ENCODE measurements at places on chromosomes 7 and 10.

GRCh38 chr10:120782336-120782735 is 68.8 kb upstream of the WDR11 start:
- DNase-seq, result no peak

DNA sequence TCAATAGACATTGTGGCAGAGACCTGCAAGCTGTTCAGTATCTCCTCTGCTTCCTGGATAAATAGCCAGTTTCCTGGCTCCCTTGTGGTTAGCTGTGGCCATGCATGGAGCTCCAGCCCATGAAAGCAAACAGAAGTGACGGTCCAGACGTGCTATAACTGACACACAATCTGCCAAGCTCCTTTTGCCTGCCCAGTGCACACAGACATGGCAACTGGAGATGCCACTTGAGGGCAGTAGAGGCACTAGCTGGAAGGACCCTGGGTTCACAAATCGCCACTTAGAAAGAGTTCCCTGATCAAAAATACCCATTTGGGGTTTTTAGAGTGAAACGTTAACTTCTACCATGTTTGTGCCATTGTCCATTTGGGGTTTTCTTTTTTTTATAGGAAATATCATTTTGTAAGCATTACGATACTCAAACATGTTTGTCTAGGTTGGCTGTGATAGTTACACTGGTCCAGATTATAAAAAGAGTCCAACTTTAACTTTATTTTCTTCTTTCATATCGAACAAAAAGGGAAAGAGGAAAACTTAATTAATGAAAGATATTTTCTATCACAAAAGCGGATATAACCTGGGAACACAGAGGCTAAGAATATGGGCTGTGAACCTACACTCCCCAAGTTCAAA is 31.3 kb downstream of the KIN start:
- DNase-seq, result no peak

DNA sequence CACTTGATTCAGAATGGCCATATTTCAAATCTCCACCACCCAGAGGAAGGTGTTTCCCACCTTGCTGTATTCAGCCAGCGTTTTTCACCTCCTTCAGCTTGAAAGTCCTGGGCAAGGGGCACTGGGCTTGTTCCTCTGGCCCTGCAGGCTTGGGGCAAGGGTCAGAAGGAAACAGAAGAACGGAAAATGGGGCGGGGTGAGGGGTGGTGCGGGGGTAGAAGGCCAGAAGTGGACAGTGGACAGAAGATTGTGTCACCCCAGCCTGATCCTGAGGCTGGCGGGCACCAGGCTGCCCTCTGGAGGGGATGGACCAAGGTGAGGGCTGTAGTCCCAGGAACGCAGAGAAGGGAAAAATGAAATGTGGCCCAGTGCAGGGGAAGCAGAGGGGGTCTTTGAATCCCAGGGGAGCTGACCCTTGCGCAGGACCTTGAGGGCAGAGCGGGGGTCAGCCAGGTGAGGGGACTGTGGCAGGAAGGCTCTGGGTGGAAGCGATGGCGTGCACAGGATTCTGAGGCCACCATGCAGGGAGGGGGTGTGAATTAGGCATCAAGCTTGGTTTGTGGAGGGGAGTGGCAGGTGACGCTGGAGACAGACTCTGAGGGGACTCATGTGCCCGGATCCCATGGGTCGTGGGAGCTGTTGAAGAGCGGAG is 23.0 kb downstream of the TMEM120A start:
- no peak for DNase-seq

- no peak for DNase-seq
Measured at GRCh38 chr10:46240684-46241565, 45.9 kb upstream of the ANTXRL start.

- no peak for DNase-seq
Measured at GRCh38 chr7:45190406-45191165, 33.0 kb downstream of the RAMP3 start.

GRCh38 chr7:92762851-92763250 is 73.5 kb downstream of the CDK6 start:
- no peak for DNase-seq

GRCh38 chr7:79810916-79811315 is 323.7 kb upstream of the GNAI1 start:
- DNase-seq, result no peak

DNA sequence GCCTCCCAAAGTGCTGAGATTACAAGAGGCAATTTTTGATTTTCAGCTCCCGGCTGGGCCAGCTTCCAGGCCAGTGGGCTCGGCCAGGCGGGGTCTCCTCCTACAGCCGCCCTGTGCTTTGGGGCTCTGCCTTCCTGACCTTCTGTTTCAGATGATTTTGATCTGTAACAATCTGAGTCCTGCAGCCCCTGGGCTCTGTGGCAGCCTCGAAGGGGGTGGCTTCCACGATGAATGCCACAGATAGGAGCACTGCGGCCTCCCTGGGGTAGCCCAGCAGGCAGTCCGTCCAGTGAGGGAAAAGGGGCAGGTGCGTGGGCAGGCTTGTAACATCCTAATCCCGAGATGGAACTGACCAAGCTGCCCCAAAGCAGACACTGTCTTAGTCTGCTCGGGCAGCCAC is 177.5 kb downstream of the DNAJB6 start:
- no peak for DNase-seq

DNA sequence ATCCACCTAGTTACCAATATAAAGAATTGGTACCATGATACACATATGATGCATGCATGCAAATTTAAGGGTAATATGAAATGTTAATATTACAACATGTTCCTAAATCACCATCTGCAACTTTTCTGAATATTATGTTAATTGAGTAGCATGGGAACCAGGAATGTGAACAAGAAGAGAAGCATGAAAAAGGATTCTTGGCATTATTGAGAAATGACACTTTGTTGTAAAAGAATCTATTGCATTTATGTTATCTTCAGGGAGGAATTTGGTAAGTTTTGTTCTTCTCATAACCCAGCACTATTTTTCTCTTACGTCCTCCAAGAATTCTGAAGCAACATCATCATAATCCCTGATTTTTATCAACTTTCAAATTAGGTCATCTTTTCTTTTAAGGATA is 159.9 kb upstream of the SLC25A13 start:
- DNase-seq, result no peak

- no peak for DNase-seq
Measured at GRCh38 chr7:38138171-38138570, 39.9 kb upstream of the STARD3NL start.

- DNase-seq, result no peak
Measured at GRCh38 chr10:102611514-102612087, 32.7 kb upstream of the TRIM8 start.

- no peak for DNase-seq
Measured at GRCh38 chr7:158345731-158346130, 241.9 kb downstream of the PTPRN2 start.

GRCh38 chr10:73136627-73137026 is 26.4 kb downstream of the NUDT13 start:
- DNase-seq, result no peak

DNA sequence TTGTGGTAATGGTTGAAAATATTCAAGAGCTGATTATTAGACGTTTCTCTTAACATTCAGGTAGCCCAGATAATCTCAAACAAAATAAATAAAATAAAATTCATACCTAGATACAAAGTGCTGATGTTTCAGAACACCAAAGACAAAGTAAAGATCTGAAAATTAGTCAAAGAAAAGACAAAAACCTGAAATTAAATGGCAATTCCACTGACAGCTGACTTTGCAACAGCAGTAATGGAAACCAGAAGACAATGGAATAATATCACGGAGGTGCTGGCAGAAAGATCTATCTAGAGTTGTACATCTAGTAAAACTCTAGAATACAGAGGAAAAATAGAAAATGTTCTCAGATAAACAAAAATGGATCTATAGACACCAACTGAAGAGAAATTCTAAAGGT is 58.0 kb upstream of the IKZF1 start:
- no peak for DNase-seq

GRCh38 chr7:42959549-42959948 is 27.4 kb downstream of the MRPL32 start:
- DNase-seq, result no peak

DNA sequence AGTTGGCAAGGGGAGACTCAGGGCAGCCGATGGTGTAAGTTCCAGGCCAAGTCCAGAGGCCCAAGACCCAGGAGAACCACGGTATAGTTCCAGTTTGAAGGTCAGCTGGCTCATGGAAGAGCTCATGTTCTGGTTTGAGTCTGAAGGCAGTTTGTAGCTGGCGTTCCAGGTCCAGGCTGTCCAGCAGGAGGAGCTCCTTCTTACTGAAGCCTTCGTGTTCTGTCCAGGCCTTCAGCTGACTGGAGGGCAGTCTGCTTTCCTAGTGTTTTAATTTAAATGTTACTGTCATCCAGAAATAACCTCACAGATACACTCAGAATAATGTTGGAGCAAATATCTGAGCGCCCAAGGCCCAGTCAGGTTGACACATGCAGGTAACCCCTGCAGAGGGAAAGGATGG is 4.2 kb downstream of the SUN1 start:
- no peak for DNase-seq

Measured in C1 segment of cervical spinal cord (tissue), 14 donors.